ENCODE measurements at places on chromosomes 2 and 18. TPM values are rescaled to one million over a fixed set of nuclear protein-coding genes. Genes with fewer than 3 reads are reported as not detected.

DNA sequence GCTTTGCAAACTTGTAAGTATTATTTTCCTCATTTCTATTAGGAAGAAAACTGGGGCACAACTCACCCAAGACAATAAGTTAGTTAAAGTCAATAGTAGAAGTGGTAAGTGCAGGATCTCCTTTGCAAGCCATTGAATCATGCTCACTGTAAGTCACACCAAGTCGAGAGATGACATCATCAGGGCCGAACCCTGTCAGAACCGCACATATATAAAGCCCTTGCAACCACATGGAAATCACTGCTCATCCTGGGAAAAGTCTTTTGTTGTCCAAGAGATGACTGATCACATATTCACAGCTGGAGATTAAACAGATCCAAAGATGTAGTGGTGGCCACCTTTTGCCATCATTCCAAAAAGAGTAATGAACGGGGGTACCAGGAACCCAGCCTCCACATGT is 484.8 kb upstream of the ID2 start:
- DNase-seq = no peak

DNA sequence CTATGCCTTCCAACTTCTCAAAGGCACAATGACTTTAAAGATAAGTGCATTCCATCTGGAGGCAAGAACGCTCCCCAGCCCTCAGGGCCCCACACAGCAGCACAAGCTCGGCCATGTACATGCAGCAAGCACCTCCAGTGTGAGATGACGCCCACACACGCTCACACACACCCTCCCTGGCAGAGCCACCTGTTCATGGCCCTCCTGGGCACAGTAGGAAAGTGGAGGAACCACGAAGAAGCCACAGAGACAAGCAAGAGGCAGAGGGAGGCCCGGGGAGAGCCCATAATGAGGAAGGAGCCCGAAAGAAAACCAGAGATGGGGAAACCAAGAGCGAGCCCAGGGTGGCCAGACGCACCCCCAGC is 21.7 kb downstream of the BIN1 start:
- no peak for DNase-seq

DNA sequence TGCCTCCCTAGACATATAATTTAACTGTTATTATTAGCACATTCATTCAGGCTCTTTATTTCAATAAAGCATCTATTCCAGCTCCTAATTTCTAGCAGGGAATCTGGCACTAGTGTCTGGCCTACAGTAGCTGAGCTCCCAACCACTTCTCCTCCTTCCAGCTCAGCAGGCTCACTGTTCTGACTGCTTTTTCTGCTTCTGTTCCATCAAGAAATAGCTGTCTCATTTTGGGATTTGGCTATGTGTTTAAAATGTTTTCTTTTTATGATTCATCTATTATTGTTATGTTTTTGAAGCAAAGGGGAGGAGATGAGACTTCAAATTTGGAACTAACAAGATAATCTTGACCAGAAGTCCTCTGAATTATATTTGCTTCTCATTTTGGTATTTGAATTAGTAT is 172.7 kb upstream of the SMAD7 start:
- no peak for DNase-seq

DNA sequence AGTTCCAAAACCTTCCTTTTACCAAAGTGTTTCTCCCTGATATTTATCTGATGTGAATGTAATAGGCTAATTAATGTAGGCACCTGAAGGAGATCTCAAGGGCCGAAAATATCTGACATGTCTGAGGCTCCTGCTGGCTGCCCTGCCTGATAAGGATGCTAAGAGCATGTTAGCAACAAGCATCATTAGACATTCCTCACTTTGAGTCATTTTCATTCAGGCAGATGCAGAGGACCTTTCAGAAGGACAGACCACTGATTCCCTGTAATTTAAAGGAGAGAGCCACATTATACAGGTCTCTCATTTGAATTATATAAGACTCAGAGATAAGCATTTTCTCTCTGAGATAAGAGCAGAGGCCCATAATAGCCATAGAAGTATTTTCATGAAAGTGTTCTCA is 222.4 kb upstream of the NCKAP5 start:
- DNase-seq = no peak

DNA sequence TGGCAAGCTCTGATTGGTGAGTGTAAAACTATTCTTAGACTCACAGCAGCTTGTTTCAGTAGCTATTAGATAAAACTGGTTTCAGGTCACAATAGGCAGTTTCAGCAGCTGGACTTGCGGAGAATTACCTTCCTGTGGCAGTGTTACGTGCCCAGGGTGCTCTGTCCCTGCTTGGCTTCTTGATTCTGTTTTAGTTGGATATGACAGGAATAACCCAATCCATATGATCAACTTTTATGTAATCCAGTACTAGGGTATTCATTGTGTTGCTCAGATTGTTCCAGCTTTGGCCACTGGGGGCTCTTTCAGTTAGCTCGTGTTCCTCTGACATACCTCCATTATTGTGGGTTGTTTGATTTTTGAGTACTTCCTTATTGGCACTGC is 43.1 kb downstream of the INPP4A start:
- DNase-seq = no peak

CCDC85A gene
- 3.3 TPM for total RNA-seq

DNA sequence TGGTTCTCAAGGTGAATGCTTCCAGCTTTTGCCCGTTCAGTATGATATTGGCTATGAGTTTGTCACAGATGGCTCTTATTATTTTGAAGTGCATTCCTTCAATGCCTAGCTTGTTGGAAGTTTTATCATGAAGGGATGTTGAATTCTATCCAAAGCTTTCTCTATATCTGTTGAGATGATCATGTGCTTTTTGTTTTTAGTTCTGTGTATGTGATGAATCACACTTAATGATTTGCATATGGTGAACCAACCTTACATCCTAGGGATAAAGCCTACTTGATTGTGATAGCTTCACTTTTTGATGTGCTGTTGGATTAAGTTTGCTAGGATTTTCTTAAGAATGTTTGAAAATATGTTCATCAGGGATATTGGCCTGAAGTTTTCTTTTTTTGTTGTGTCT is 112.1 kb downstream of the MBD2 start:
- no peak for DNase-seq

FRZB gene
- total RNA-seq = 5.5 TPM

- DNase-seq = no peak
These were observed 10.5 kb upstream of the TOGARAM2 start for GRCh38 chr2:28970464-28971160.

GRCh38 chr2:24538720-24539119 is 47.7 kb downstream of the NCOA1 start:
- no peak for DNase-seq

DNA sequence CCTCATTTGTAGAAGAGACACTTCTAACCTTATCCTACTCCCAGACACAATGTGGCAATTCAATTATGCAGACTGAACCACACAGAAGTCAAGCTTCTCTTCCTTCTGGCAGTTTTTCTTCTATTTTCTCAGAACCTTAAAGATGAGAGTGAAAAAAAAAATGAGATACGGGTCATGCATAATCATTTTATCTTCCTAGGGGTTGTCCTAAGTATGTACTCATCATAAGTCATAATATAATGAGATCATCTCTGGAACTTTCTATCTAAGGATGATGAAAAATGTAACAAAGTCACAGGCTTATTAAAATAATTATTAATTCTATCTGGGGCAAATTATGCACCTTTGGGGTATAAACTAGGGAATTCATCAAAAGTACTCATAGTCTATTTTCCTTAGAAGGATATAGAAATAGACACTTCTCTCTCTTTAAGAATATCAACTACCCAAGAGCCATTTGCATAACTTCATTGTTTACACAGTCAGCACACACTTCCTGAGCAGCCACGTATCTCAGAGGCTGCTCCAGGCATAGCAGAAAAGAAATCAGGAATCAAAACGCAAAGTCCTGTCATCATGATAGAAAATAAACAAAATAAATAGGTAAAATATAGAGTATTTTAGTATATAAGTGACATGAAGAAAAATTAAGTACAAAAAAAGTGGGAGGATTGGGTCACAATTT is 345.9 kb upstream of the SPHKAP start:
- no peak for DNase-seq

DNA sequence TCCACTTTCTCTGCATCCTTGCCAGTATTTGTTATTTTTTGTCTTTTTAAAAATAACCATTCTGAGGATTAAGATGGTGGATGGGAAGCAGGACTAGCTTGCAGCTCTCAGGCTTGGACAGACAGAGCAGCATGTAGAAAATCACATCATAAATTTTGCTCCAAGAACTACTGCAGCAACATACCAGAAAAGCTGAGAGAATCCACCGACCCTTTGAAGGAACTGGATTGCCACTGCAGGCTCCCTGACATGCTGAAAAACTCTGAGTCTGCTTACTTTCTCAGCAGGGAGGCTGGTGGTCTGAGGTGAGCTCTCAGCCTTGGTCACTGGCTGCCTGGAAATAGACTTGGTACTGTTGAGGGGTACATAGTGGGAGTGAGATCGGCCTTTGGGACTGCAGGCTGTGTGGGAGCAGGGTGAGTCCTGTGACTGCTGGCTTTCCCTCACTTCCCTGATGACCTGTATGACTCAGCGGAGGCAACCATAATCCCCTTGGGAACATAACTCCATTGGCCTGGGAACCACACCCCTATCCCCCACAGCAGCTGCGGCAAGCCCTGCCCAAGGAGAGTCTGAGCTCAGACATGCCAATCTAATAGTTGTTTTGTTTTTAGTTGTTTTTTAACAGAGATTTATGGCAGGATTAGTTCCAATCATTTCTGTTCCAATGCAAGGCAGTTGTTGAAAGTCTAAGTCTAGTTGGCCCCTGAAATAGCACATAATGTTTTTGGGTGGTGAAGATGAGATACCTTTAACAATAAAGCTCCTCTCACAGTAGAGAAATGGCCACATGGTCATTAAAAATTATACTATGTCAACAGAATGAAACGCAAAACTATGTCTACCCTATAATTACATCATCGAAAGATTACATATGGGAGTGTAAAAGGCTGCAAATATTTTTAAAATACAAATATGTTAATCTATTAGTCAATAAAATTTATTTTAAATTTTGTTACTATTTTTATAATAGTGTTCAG is 414.2 kb upstream of the CHAC2 start:
- no peak for DNase-seq

- no peak for DNase-seq
These were observed 406.5 kb downstream of the XIRP2 start for GRCh38 chr2:167294776-167295140.

DNA sequence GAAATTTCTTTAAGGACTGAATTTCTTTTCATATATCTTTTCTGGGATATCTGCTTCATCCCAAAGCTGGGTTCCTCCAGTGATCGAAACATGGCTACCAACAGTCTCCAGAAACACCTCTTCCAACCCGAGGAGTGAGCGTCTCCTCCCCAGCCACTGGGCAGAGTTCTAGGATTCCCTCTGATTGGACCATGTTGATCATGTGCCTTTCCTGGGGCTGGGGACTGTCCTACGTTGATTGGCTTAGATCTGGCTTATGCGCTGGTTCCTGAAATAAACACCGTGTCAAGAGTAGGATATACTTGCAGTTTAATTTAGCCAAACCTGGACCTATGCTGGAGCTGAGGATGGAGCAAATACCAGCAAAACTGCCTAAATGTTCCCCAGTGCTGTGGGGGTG is 55.5 kb upstream of the SLC16A14 start:
- DNase-seq = no peak

DYNC1I2 gene
- 92.9 TPM for total RNA-seq

DNA sequence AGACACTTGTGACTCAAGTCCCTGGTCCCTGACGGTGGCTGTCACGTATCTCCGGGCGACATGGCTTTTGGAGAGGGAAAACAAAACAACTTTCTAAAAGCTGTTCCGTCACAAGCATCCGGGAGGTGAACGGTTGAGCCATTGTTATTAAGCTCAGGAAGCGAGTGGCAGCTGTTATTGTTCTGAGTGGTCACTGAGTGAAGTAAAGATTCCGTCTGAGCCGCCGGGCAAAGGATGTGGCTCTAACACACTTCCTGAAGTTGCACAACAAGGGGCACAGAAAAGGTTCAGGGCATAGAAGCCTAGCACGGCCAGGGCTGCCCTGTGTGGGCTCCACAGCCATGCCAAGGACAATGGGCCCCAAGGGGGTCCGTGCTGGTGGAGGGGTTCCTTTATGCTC is 24.3 kb downstream of the INPP5D start:
- DNase-seq = peak; percentile 74

DNA sequence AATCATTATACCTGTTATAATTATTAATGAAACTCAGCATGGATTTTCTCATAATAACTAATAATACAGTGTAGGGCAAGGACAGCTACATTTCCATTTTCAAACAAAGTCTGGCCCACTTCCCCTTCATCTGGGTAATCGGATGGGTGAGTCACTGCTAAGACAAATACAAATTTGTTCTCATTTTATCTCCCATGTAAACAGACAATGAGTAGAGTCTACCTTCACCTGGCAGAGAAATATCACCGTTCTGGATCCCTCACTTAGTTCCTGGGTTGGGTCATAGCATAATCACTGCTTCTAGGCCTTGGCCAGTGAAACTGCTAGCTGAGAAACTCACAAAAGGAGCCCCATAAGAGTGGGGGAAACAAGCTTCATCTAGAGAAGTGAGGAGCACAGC is 9.2 kb downstream of the CNTNAP5 start:
- DNase-seq = no peak

NEB gene
- total RNA-seq = 1.6 TPM

GRCh38 chr2:45224321-45224992 is 215.2 kb upstream of the SIX2 start:
- DNase-seq = no peak

DNA sequence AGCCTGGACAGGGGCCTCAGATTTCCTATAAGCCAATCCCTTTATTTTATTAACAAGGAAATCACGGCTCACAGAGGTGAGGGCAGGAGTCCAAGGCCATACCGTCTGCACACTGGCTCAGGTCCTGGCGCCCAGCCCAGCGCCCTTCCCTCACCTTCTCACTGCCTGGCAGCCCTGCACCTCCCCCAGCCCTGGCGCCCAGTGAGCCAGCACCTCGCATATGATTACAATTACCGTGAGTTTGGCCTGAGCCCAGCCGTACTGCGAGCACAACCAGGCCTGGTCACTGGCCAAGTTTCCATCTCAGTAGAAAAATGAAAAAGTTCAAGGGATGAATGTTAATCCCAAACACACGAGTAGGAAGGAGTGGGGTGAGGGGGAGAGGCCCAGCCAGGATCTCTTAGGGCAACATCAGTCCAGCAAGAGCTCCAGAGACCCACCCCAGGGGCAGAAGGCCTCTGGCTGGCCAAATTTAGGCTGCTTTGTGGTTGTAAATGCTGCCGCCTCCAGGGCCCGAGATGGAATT is 68.4 kb downstream of the MCFD2 start:
- DNase-seq = peak; percentile 97

DNA sequence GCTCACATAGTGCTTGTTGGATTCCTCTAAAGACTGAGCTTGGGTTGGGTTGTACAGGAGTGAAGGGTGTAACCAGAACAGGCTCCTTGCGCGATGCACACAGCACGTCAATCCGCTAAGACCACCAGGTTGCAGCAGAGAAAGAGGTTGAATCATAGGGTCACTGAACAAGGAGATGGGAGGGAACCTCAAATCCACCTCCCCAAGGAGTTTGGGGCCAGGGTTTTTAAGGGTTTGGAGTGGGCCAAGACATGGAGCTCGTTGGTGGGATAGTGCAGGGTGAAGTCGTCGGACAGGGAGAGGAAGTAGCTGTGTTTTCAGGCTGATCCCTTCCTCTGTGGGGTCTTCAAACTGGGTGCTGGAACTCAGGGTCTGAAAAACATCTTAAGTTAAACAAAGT is 20.8 kb upstream of the MTCL1 start:
- no peak for DNase-seq

MALL gene
- 36.7 TPM for total RNA-seq

MREG gene
- 2.4 TPM for total RNA-seq

UGT1A1 gene
- total RNA-seq = not detected
